ENCODE measurements at places on chromosomes 1 and 21. TPM values are rescaled to one million over a fixed set of nuclear protein-coding genes. Genes with fewer than 3 reads are reported as not detected.

Gene HAPLN2
- total RNA-seq: not detected

Gene AGO3
- 7.9 TPM for total RNA-seq

Gene GPA33
- not detected for total RNA-seq

GRCh38 chr1:152426731-152427130 is 12.7 kb upstream of the CRNN start:
- H3K27ac ChIP-seq: no peak overlapping the region
- DNase-seq: peak; percentile 38
- no peak overlapping the region for H3K4me3 ChIP-seq
- H3K36me3 ChIP-seq: no peaks in the 10 kb centered on the region

GRCh38 chr1:8562881-8563865 is 245.3 kb downstream of the SLC45A1 start:
- no peaks in the 10 kb centered on the region for H3K27me3 ChIP-seq
- no peaks in the 10 kb centered on the region for H3K36me3 ChIP-seq
- H3K27ac ChIP-seq: peak overlapping the region; percentile 37
- H3K4me1 ChIP-seq: peaks cover 20% of the 10 kb centered on the region
- peak; percentile 73 for DNase-seq
- no peak overlapping the region for H3K4me3 ChIP-seq

GRCh38 chr1:17009706-17010105 is 2.0 kb downstream of the ATP13A2 start:
- no peaks in the 10 kb centered on the region for H3K27me3 ChIP-seq
- H3K36me3 ChIP-seq: no peaks in the 10 kb centered on the region
- no peak overlapping the region for H3K4me3 ChIP-seq
- DNase-seq: no peak

GRCh38 chr1:201503397-201504176 is 3.3 kb downstream of the CSRP1 start:
- H3K4me3 ChIP-seq: peak overlapping the region; percentile 96
- H3K27me3 ChIP-seq: no peaks in the 10 kb centered on the region
- no peaks in the 10 kb centered on the region for H3K36me3 ChIP-seq
- peaks cover 63% of the 10 kb centered on the region for H3K4me1 ChIP-seq
- peak overlapping the region; percentile 97 for H3K27ac ChIP-seq

DNA sequence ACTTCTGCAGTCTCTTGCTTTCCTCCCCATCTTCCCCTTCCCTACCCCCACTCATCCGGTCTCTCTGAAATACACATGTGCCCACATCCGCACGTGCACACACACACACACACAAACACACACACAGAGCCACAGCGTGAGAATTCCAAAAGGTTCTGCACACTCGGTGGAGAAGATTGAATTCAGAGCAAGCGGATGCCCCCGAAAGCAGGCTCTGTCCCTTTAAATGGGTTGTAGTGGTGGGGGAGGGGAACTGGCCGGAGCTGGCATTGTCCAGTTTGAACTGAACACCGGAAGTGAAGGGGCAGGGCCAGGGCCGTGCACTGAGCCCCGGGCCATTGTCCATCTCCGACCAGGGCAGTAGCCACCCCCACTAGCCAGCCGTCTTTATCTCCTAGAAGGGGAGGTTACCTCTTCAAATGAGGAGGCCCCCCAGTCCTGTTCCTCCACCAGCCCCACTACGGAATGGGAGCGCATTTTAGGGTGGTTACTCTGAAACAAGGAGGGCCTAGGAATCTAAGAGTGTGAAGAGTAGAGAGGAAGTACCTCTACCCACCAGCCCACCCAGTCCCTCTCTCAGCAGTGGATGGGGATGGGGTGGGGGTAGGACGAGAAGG is 1.3 kb upstream of the LIN28A start:
- H3K4me3 ChIP-seq: no peak overlapping the region
- DNase-seq: no peak
- H3K36me3 ChIP-seq: no peaks in the 10 kb centered on the region
- peaks cover 9% of the 10 kb centered on the region for H3K4me1 ChIP-seq
- H3K27ac ChIP-seq: no peak overlapping the region

DNA sequence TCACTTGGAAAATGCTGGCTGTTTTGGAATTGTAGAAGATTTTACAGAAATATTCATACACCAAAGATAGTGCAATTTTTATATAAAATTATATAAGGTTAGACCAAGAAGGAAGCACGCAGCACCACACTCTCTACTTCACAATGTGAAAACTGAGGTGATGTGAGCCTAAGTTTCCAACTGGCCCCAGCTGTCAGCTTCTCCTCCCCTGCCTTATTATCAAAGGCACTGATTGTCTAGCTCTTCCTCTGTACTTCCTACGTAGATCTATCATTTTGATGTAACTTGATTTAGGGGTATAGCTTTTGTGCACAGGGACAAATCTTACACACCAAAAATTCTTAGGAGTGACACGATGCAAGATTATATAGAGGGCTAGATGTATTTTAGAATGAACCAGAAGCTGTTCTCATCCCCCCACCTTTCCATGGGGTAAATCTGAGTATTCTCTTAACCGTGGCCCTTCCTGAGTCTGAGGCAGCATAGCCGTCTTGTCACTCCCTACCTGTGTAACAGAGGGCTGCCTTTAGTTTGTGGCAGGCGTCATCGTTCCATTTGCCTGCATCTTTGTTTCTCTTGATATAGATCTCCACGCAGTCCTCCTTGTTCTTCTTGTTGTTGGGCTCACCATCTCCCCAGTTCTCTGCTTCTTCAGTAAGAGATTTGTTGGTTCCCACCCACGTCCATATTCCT is 3.4 kb downstream of the SELL start:
- H3K36me3 ChIP-seq: no peaks in the 10 kb centered on the region
- peaks cover 24% of the 10 kb centered on the region for H3K27me3 ChIP-seq
- no peak for DNase-seq

DNA sequence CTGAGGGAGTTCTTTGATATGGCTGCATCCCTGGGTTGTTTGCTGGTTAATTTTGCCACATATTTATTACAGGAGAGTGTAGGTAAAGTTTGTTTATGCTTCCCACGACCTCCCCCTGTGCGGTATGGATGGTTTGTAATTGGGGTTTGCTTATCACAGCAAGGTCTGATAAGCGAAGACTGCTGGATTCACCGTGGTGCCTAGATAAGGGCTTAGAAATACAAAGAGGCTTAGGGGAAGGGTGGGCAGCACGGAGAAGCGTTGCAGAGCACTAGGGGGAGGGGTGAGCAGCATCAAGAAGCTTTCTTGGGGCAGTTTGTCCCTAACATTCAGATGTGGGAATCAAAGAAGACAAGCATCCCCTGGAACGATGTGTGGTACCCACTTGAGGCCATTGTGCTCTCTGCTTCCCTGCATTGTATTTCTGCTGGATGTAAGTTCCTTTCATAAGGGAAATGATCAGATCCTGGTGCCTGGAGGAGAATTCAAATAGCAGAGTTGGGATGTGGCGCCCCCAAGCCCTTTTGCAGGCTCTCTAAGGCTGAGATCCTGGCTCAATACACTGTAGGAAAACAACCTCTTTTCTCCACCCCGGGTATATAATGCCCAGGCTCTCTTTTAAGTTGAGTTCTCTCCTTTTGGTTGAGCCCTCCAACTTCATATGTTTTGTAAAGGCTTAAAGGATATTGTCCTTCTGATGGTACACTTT is 598.1 kb upstream of the ADGRL4 start:
- no peaks in the 10 kb centered on the region for H3K27me3 ChIP-seq
- no peak for DNase-seq
- H3K36me3 ChIP-seq: no peaks in the 10 kb centered on the region
- H3K4me3 ChIP-seq: no peak overlapping the region
- no peaks in the 10 kb centered on the region for H3K4me1 ChIP-seq
- no peak overlapping the region for H3K27ac ChIP-seq
